ENCODE measurements at places on chromosomes 5 and 9. TPM values are rescaled to one million over a fixed set of nuclear protein-coding genes. Genes with fewer than 3 reads are reported as not detected.

DNA sequence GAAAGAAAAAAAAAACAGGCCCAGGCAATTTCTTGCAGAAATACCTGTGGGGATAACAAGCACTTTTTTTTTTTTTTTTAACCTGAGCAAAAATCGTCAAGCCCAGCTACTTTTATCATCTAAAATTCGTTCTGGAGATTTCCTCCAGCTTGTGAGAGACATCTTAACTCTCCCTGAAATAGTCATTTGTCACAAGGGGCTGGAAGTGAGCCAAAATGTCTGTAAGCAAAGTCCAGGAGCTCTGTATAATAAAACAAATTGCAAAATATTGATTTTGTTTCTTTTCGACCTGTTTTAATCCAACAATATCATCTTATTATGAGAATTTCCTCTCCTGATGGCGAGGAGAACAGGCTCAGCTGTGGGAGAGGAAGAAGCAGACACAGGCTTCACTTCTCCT, 168.4 kb downstream of the TTLL11 start:
- no peak for DNase-seq

DNA sequence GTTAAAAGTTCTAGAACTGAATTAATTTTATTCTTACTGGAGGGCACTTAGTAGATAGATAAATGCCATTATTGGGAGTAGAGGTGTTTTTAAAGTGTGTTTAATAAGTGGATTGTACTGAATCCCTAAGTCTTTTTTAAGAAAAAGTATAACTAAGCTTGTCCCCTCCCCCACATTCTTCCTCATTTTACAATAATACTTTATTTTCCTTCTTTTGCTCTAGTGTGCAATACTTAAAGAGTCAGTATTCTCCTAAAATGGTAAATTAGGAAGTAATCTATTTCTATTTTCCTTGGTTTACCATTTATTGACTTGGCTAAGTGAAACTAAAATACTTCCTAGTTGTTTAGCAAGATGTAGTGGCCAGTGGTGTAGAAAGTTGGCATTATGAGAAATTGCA, 11.6 kb downstream of the UBLCP1 start:
- no peak for DNase-seq

Gene RAI14
- 56.2 TPM for total RNA-seq

GRCh38 chr9:89022001-89022759, 30.9 kb downstream of the S1PR3 start:
- peak; percentile 81 for DNase-seq

GRCh38 chr9:105027084-105027483, 99.1 kb upstream of the ABCA1 start:
- DNase-seq = no peak

Gene WDR38
- not detected for total RNA-seq

DNA sequence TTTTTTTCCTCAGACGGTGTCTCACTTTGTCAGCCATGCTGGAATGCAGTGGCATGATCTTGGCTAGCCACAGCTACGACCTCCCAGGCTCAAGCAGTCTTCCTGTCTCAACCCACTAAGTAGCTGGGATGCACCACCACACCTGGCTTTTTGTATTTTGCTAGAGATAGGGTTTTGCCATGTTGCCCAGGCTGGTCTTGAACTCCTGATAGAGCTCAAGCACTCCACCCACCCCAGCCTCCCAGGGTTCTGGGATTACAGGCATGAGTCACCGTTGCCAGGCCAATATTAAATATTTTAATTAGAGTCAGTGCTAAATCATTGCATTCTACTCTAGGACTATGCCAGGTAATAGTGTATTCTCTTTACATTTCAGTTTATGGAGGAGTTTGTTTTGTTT, 41.5 kb downstream of the UBE2R2 start:
- DNase-seq = no peak

GRCh38 chr5:122507581-122507980, 195.5 kb downstream of the SNCAIP start:
- no peak for DNase-seq

Gene BNC2
- total RNA-seq = not detected

DNA sequence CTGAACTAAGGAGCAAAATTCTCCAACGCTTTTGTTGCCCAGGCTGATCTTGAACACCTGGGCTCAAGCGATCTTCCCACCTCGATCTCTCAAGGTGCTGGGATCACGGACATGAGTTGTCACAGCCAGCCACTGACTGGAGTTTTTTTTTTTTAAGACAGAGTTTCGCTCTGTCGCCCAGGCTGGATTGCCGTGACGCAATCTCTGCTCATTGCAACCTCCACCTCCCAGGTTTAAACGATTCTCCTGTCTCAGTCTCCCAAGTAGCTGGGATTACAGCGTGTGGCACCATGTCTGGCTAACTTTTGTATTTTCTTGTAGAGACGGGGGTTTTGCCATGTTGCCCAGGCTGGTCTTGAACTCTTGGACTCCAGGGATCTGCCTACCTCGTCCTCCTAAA, 58.2 kb downstream of the EHMT1 start:
- no peak for DNase-seq

Gene PDCD1LG2
- total RNA-seq = not detected

Gene SPATA9
- 0.44 TPM for total RNA-seq

DNA sequence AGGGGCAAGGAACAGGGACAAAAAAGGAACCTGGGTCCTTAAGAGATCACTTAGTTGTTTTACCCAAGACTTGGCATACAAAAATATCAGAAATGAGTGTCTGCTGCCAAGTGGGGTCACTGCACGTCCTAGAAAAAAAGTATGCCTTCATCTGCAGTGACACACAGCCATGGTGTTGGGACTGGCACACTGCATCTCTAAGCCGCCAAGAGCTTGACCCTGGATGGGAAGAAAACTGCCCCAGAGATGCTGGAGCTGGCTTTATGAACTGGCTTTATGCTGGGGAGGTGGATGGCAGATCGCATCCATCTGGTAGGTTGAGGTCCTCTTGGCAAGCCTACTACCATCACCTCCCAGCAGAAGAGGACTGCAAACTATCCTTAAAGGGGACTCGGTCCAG, 51.7 kb downstream of the IRF1 start:
- DNase-seq = no peak

DNA sequence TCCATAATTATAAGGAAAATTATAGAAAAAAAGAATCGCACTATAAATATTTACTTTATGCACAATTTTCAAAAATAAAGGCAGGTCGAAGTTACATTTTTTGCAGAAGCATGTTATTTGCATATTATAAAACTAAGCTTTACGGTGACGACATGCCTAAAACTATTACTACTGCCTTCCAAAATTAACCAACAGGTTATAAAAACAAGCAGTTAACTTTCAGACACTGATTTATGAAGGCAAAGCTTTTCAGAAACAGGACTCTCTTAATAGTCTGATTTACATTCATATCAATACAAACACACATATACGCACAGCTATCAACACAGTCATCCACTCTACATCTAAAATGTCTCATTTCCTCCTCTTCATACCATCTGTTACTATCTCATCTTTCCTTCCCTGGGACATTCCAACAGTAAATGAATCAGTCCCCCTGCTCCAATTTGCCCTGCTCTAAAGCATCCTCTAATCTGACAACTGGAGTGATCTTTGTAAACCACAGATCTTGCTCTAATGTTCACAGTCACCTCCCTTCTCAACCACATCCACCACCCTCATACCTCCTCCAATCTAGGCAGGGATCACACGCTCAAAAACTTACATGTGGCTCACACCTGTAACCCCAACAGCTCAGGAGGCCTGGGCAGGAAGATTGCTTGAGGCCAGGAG, 21.6 kb downstream of the FBXW11 start:
- no peak for DNase-seq

Gene LOX
- 8.7 TPM for total RNA-seq

DNA sequence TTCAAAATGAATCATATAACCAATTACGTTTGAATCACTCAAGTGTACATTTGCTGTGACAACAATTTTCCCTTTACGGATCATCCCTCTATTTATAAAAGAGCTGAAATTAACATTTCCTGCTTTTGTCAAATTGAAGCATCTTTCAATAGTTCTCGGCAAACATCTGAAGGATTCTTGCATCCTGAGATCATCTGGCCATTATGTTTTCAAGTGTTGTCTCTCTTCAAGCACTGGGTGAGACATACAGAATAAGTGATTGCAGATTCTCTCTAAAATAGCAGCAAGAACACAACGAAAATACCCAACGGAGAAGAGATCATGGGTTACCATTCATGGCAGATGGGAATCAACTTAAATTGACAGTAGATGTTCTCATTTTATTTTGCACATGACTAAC, 283.4 kb upstream of the GRAMD2B start:
- DNase-seq = no peak
